ENCODE measurements at places on chromosomes 6 and 20.

GRCh38 chr20:48703107-48703506, 124.7 kb downstream of the PREX1 start:
- no peak for DNase-seq

GRCh38 chr6:15776458-15776980, 113.7 kb upstream of the DTNBP1 start:
- DNase-seq, result no peak

DNA sequence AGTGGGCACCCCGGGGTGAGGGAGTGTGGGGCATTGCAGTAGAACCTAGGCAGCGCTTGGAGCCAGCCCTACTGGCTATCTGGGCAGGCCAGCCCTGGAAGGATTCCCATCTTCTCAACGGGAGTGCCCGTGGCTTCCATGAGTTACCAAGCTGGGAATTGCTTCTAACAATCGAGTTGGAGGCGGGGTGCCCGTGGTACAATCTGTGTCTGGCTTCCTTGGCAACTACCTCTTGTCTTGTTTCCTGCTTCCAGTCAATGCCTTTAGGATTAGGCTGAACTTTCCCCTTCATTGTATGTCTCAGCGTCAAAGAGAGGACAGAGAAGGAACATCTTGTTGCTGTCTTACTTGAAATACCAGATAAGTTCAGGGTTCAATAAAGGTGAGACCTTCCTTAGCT, 33.3 kb downstream of the PPP1R14C start:
- no peak for DNase-seq

DNA sequence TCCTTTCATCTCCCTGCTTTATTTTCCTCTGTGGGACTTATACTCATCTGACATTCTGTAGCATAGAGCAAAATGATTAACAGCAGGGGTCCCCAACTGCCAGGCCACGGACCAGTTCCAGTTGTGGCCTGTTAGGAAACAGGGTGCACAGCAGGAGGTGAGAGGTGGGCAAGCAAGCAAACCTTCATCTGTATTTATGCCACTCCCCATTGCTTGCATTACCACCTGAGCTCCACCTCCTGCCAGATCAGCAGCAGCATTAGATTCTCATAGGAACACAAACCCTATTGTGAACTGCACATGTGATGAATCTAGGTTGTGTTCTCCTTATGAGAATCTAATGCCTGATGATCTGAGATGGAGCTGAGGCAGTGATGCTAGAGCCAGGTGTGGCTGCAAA, 130.5 kb upstream of the SLC24A3 start:
- no peak for DNase-seq

GRCh38 chr20:21063276-21063675, 42.9 kb downstream of the LINC00237 start:
- no peak for DNase-seq

- DNase-seq, result peak; percentile 60
These were observed 114.3 kb upstream of the BTN3A2 start for GRCh38 chr6:26250698-26251044.

- peak; percentile 19 for DNase-seq
These were observed 48.2 kb upstream of the ARG1 start for GRCh38 chr6:131524695-131525336.

DNA sequence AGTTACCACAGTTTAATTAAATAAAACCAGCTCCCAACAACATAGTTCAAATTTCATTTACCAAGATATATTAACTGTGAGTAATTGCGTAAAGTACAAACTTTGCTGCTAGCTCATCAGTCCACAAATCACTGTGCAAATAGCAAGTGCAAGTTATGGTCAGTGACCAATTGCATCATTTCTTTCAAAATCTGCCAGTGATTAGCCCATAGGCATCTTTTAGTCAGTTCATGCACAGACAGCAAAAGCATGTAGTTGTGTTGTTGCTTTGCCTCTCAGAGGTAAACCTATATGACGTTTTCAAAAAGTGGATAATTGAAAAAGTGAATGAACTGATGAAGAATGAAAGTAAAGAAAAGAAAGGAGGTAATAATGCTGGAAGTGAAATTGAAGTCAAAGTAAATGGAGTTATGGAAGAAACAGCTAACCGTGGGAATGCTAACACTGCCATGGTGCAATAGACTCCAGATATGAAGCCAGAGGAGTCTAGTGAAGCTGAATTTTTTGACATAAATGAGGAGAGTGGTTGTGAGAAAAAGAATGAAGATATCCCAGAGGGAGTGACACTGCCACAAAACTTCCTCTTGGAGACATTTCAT, 36.5 kb downstream of the ENPP1 start:
- DNase-seq, result no peak

GRCh38 chr20:22489626-22490286, 94.6 kb downstream of the FOXA2 start:
- no peak for DNase-seq

- DNase-seq, result no peak
These were observed 1.3 kb downstream of the C20orf203 start for GRCh38 chr20:32672394-32672981.

All from CD4-positive, alpha-beta T cell treated with Interleukin-2 at 100 ng/mL for 4 hours (primary cell).